ENCODE measurements at places on chromosomes 7 and 10.

DNA sequence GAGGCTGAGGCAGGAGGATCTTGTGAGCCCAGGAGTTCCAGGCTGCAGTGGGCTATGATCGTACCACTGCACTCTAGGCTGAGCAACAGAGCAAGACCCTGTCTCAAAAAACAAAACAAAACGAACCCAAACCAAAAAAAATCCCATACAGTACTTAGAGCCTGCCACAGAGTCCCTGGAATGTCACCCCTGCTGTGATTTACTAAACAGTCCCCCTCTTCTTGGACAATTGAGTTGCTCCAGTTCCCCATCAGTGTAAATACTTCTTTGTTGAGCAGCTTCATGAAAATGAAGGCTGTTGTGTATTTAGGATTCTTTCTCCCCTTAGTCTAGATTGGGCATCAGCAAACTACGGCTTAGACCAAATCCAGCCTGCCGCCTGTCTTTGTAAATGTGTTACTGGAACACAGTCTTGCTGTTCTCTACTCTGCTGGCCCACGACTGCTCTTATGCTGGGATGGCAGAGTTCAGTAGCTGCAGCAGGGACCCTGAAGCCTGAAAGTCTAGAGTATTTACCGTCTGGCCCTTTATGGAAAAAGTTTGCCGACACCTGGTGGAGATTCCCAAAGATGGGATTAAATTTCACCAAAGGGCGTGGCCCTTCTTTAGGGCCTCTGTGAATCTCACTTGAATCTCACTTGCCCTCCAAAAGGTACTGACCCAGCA is 57.8 kb downstream of the PALD1 start:
- no peak for DNase-seq

DNA sequence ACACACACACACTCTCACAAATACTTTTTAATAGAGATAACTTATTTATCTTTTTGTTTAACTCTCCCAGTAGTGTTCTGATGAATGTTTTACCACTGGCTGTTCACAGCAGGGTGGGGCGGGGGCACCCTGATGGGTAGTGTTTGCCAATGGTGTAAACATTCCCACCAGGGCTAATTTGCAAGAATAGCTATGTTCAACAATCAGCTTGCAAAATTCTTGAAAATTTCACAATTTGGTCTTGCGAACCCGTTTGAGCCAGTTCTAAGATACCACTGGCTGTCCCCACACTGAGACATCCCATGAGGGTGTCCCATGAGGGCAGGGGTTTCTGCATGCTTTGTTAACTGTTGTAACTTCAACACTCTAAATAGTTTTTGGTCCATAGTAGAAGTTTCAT is 348.5 kb downstream of the CXCL12 start:
- DNase-seq = no peak

GRCh38 chr10:89032141-89032891 is 41.7 kb downstream of the FAS start:
- peak; percentile 48 for DNase-seq

- no peak for DNase-seq
Measured at GRCh38 chr7:29607259-29607658, 43.6 kb downstream of the PRR15 start.

- DNase-seq = no peak
Measured at GRCh38 chr10:91653219-91653870, 20.5 kb upstream of the PPP1R3C start.

- DNase-seq = no peak
Measured at GRCh38 chr10:124667425-124668345, 76.5 kb downstream of the FAM53B start.

DNA sequence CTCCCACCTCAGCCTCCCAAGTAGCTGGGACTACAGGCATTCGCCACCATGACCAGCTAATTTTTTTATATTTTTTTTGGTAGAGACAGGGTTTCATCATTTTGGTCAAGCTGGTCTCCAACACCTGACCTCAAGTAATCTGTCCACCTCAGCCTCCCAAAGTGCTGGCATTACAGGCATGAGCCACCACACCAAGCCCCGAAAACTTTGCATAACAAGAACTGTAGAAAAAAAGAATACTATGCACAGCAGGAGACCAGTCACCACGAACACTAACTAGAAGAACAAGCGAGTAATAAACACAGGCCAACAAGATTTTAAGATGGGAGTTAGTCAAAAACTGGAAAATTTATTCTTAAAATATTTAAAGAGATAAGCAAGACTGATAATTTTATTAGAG is 447.0 kb downstream of the ETV1 start:
- DNase-seq = no peak

- DNase-seq = no peak
Measured at GRCh38 chr7:24922099-24922773, 57.7 kb downstream of the OSBPL3 start.

- DNase-seq = no peak
Measured at GRCh38 chr10:101625821-101626412, 37.8 kb downstream of the DPCD start.

DNA sequence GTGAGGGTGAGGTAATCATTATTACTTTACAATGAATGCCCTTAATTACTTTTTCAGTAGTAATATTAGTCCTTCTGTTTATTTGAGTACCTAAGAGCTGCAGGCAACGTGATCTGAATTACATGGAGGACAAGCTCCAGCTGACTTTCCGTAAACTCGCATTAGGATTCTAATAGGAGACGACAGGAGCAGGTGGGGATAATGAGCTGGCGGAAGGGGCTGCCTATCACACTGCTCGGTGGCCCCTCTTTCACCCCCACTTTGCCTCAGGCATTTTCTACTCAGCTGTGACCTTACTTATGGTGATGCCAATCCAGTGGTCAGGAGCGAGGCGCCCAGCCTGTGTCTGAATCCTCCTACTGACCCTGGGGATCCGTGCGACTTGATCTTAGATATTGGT is at the start of gene C7orf33:
Gene C7orf33, plus strand, starts transcription at position 296 of the 400 bp plus-strand sequence. CDS start 160 bp downstream, outside the sequence.
- no peak for DNase-seq

DNA sequence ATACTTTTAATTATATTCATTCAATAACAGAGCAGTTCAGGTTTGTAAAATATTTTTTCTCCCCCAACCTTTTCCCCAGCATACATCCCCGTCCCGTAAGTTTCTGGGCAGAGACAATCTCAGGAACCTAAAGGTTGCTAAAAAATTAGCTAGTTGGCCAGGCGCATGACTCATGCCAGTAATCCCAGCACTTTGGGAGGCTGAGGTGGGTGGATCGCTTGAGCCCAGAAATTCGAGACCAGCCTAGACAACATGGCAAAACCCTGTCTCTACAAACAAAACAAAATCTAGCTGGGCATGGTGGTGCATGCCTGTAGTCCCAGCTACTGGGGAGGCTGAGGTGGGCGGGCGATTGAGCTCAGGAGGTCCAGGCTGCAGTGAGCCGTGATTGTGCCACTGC is 40.2 kb downstream of the TCF7L2 start:
- DNase-seq = no peak

GRCh38 chr7:122803323-122803722 is 82.9 kb downstream of the CADPS2 start:
- no peak for DNase-seq

DNA sequence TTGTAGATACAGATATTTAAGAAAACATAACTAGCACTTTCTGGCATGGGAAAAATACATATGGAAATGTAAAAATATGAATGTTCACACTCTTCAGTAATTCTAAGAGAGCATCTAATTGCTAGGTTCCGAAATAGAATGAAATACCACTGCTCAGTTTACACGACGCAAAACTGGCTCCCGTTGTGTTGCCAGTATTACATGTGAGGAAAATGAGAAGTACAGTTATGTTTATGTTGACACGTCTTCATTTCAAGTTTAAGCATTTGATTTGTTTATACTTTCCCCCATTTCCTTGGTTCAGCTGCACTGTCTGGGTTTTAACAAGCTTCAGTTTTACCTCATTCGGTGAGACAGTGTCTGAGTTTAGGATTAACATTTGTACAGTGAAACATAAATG is 275.8 kb upstream of the SEMA3D start:
- DNase-seq = no peak
